ENCODE measurements at places on chromosomes 5 and 9.

GRCh38 chr9:91392435-91392834 lies 30.7 kb upstream of the AUH start:
- DNase-seq = no peak

- no peak for DNase-seq
These were observed 21.8 kb upstream of the RNF145 start for GRCh38 chr5:159231167-159231566.

DNA sequence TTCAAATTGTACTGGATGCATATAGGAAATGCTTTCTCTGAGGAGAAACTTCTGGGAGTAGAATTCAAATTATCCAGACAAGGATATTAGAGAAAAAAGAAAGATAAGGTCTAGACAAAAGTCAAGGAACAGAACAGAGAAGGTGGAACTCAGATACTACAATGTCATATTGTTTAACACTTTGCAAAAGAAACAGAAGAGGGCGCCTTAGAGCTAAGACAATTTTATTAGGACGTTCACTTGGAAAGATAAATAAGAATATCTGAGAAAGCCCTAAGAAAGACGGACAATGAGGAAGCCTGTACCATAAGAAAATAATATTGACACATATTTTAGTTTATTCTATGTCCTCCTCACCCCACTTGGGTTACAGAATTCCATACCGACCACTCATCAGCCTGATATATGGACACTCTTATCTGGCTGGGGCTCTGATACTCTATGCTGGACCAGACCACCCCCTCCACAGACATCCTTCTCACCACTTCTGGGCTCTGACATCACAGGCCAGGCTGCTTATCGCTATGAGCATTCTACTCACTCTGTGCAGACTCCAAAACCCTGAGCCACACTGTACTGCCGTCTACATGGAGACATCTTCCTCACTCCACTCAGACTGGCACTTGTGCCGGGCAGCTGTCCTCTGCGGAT lies 9.1 kb upstream of the AK3 start:
- DNase-seq = peak; percentile 1

DNA sequence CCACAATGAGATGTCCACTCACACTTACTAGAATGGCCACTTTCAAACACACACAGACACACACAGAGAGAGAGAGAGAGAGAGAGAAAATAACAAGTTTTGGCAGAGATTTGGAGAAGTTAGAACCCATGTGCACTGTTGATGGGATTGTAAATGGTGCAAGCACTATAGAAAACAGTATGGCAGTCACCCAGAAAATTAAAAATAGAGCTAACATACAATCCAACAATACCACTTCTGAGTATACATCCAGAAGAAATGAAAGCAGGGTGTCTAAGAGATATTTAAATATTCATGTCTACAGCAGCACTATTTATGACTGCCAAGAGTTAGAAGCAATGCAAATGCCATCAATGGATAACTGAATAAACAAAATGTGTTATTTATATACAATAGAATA lies 359.9 kb upstream of the COX7C start:
- no peak for DNase-seq

DNA sequence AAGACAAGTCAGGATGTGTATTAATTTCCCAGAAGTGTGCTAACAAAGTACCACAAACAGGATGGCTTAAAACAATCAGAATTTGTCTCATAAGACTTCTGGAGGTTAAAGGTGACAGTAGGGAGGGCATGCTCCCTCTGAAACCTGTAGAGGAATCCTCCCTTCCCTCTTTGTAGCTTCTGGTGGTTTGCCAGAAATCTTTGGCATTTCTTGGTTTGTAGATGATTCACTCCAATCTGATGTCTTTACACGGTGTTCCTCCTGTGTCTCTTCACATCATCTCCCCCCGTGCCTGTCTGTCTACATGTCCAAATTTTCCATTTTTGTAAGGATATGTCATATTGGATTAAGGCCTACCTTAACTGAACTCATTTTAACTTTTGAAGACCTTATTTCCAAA lies 471.5 kb downstream of the ZNF608 start:
- DNase-seq = no peak

GRCh38 chr9:78316166-78316892 lies 19.4 kb downstream of the PSAT1 start:
- DNase-seq = no peak

- DNase-seq = no peak
These were observed 455.1 kb downstream of the CDH18 start for GRCh38 chr5:19532936-19533335.

- DNase-seq = no peak
These were observed 44.8 kb upstream of the C9orf72 start for GRCh38 chr9:27618066-27618465.

DNA sequence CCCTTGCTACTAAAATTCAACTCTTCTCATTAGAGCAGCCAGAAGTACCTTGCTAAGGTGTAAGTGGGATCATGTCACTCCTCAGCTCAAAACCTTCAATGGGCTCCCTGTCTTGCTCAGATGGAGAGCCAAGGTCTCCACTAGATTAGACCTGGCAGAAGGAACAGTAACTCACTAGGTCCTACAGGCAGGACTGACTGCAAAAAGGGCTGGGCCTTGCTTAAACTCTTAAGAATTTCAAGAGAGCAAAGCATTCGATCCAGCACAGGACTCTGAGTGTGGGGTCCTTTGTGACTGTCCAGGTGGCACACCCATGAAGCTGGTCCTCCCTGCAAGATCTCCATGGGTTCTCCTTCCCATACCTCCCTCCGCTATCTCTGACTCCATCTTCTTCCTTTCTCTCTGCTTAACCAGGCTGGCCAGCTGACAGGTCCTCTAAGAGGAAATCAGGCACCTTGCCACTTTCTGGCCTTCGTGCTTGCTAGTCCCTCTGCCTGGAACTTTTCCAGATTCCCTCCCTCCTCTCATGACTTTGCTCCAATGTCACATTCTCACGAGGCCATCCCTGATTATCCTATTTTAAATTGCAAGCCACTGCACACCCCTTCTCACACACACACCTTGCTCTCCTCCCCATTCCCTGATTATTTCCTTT lies 70.2 kb downstream of the BASP1 start:
- DNase-seq = no peak

DNA sequence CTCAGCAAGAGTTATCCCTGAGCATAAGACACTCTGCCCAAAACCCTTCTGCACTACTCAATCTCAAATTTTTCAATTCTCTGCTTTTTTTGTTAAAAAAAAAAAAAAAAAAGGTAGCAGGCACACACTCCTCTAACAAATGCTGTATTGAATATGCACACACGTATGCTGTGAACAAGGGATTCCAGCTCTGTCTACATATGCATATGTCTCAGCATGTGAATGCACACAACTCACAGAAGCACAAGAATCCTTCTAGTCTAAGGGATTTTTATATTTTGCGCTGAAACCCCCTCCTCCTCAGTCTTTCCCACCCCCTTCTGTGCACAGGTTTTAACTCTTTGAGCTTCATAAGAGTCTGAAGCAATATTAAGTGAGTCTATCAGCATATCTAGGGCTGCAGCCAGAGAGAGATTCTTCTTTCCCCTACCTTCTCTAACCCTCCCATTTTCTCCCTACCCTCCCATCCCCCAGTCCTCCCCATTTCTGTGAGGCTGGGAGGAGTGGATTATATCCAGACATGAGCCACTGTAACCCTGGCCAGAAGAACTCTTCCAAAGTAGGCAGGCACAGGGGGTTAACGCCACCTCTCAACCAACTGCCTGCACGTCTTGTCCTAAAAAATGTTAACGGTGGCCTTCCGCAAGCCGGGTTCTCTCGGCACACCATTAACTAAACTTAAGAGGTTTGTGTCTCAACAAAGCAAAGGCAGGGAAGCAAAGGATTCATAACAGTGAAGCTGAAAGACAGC lies 1.0 kb downstream of the GABRB2 start:
- DNase-seq = no peak

GRCh38 chr5:111461255-111461671 lies 51.1 kb downstream of the STARD4 start:
- DNase-seq = no peak

- DNase-seq = no peak
These were observed 3.3 kb downstream of the NR5A1 start for GRCh38 chr9:124503713-124504529.

DNA sequence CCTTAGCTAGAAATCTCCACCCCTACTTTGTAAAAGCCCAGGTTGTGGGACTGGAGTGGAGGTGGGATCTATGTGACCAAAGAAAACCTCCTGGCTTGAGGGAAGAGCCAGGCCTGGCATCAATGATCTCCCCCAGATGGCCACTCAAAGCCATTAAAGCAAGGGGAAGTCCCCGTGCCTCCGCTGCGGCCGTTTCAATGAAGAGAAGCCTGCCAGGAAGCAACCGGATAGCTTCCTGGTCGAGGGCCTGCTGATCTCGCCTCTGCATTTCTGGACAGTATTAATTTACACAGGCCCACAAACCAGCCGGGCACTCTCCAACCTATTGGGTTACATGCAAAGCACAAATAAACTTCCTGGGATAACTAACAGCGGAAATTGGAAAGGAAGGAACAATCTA lies 160.5 kb upstream of the MSX2 start:
- DNase-seq = no peak

- DNase-seq = no peak
These were observed 143.0 kb upstream of the TARS1 start for GRCh38 chr5:33297760-33298216.

GRCh38 chr5:157180374-157181264 lies at the start of gene ITK:
TSS of gene ITK (plus strand) at chr5:157180840. CDS start at chr5:157180978, 138 bp downstream.
- DNase-seq = no peak

- DNase-seq = no peak
These were observed 155.5 kb upstream of the SLC12A2 start for GRCh38 chr5:127928053-127928452.

DNA sequence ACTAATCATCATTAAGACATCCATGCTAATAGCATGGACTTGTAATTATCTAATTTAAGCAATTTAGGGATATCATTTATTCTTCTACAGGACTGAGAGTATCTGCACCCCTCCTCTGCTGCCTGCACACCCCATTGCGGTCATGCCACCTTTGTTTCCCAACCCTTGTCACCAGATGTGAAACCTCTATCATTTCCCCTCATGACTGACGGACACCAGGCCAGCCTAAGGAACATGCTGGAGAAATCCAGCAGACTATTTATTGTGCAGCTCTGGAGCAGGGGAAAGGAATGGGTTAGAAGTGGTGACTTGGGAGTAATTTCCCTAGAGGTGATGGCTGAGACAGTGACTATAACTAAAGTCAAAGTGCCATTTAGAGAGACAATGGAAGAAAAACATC lies 40.7 kb downstream of the UGCG start:
- DNase-seq = no peak

GRCh38 chr9:90851444-90851843 lies 49.8 kb downstream of the SYK start:
- no peak for DNase-seq

DNA sequence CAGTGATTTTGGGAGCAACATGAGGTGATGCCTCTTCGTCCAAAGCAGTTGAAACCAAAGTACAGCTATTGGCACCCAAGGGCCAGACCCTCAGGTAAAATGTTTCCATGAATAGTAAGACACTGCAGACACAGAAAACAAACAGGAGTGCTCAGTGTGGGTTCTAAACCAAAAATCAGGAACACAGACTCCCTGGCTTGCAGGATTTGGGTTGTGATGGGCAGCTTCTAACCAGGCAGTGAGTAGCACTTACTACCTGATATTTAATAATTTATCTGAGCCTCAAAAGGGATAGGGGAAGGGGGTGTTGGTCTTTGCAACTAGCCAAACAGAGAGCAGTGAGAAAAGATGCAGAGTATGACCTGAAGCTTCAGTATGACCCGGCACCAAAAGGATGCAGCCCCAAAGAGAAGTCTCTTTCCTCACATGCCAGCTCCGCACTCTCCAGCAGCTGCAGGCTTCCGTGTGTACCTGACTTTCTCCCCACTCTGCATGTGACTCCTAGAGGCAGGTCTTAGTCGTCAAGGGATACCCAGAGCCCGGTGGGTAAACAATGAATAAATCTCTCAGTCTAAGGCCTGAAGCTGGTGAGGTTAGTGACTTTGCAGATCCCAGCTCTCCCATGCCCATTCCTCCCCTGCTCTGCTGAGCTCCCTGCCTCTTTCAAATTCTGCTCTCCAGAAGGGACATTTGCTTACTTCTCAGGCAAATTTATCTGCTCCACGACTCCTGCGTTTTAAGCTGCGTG lies 105.4 kb upstream of the SPOCK1 start:
- DNase-seq = no peak

DNA sequence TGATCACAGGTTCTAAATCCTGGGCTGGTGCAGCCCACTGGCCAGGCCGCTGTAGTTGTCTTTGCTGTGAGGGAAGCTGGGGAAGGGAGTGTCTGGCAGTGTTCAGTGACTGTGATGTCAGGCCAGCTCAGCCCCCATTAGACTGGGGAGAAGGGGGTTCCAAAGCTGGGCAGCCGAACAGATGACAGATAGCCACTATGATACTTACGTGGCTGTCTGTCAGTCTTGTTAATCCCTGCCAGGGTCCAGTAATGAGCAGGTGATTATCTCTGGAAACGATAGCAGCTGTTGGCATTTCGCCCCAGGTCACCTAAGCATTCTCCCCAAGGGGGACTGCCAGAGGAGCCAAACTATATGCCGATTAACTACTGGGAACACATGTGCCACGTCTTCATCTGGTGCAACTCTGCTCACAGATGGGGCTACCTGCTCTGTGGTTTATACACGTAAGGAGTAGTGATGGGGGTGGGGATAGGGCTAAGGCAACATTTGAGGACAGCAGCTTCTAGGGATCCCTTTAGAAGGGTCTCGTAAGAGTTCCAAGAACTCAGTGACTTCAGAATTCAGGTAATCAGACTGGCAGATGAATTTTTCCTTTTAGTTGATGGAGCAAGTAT lies 396.3 kb downstream of the KDM4C start:
- no peak for DNase-seq

- no peak for DNase-seq
These were observed 108.9 kb downstream of the ACTL7B start for GRCh38 chr9:108746864-108747263.

GRCh38 chr9:22067196-22067595 lies 58.1 kb upstream of the CDKN2B start:
- no peak for DNase-seq

DNA sequence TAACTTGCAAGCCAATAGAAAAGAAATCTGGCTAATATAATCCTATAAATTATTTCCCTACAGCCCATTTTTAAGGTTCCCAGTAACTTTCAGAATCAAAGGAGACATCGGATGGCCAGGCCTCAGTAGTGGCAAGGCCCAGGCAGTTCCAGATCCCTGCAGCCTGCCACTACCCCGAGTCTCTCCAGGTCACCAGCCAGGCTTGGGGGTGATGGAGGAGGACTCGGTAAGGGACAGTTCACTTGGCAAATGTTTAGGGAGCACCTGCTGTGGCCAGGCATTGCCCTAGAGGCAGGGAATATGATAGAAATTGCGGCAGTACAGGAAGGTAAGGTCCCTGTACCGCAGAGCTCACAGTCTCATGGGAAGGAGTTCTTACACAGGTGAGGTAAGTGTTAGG lies 15.2 kb upstream of the LTC4S start:
- DNase-seq = no peak

Data from SW 1271 (cell line).